ENCODE measurements at places on chromosomes 1 and 21.

- DNase-seq = no peak
Measured at GRCh38 chr1:51714374-51715019, 97.6 kb downstream of the OSBPL9 start.

- DNase-seq = no peak
Measured at GRCh38 chr1:160446945-160447600, 46.7 kb downstream of the VANGL2 start.

DNA sequence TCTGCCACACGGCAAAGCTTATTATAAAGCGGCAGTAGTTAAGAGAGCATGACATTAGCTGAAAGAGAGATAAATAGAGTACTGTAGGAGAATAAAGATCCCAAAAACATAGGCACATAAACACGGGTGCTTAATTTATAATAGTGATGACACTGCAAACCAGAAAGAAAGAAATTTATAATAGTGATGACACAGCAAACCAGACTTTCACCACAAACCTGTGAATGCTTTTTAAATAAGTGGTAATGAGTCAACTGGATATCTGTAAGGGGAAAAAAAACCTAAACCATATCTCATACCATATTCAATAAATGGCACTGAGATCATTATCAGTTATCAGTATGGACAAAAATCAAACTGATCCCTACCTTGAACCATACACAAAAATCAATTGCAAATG lies 25.5 kb downstream of the USP1 start:
- no peak for DNase-seq

DNA sequence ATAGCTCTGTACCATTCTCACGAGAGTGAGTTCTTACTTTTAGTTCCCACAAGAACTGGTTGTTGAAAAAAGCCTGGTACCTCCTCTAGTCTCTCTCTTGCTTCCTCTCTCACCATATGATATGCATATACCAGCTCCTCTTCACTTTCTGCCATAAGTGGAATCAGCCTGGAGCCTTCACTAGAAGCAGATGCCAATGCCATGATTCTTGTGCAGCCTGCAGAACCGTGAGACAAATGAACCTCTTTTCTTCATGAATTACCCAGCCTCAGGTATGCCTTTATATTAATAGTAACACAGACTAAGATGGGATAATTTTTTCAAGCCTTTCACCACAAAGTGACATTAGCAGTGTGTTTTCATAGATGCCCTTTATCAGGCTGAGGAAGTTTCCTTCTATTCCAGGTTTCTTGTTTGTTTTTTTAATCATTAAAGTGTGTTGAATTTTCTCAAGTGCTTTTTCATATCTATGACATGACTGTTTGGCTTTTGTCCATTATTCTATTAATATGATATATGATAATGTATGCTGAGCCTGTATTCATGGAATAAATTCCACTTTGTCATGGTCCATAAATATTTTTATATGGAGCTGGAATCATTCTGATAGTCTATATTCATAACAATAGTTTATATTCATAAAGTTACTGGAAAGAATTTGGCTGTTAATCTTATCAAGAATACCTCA lies 40.7 kb upstream of the C1orf185 start:
- DNase-seq = no peak

GRCh38 chr1:55380355-55380970 lies 165.3 kb upstream of the USP24 start:
- DNase-seq = no peak

- peak; percentile 26 for DNase-seq
Measured at GRCh38 chr1:209618756-209619420, 33.3 kb downstream of the LAMB3 start.

DNA sequence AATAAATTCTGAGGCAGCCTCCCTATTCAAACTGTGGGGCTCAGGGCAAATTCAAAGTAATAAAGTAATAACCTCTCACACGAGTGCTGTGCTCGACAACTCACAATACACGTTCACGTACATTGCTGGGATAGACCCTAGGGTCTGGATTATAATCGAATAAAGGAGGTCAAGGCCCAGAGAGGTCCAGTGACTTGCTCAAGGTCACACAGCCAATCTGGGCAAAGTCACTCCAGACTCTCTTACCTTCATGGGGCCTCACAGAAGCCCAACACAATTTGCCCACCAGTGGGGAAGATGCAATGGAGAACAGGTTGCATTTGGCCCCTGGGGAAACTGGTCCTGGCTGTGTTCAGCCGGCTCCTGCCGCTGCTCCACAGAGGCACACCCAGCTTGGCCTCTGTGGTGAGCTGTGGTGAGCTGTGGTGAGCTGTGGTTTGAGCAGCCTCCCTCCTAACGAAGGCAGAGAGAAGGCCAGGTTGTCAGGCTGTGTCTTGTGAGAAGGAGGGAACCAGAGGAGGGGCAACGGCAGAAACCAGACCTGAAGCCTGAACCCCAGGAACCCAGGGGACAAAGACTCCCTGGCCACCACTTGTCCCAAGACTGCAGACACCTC lies 35.1 kb downstream of the NUAK2 start:
- DNase-seq = no peak

Measured in inflammatory macrophage treated with lipopolysaccharide for 1 hour (primary cell).